ENCODE measurements at places on chromosomes 2 and 18.

GRCh38 chr18:46426021-46426678, 230.9 kb downstream of the LOXHD1 start:
- no peak for DNase-seq

GRCh38 chr2:187550857-187551256, 3.4 kb downstream of the TFPI start:
- DNase-seq = no peak

GRCh38 chr2:145957929-145958328, 1438.0 kb upstream of the ZEB2 start:
- no peak for DNase-seq

DNA sequence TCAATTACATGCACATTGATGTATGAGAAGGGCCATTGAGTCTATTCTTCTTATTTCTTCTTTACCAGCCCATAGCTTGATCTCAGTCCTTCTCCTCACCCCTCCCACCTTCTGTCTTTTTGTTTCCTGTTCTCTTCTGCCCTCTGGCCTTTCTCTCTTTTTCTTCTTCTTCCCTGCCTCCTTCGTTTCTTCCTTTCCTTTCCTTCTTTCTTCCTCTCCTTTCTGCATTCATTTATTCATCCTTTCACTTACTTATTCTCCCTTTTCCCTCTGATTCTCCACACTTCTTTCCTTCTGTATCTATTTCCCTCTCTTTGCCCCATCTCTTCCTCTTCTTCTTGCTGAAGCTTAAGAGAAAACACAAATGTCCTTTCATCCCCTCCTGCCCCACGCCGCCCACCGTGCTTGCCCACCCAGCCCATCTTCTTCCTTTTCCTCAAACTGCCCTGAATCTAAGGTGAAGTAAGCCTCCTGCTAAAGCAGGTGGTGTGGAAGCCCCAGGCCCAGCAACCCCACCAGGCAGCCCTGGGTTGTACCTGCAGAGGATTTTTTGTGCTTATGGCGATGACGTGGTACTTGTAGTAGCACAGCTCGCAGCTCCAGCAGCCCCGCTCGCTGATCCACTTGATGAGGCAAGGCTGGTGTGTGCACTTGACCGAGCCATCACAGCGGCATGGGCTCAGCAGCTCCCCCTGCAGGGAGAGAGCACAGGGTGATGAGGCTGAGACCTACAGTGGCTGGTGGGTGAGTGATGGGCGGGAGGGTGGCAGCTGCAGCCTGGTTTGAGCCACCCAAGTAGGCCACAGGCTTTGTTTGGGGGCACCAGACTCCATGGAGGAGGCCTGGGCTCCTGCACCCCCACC, 89.0 kb downstream of the MARCHF4 start:
- no peak for DNase-seq

- no peak for DNase-seq
These were observed 205.1 kb upstream of the SRD5A2 start for GRCh38 chr2:31785876-31786275.

- no peak for DNase-seq
These were observed 206.8 kb downstream of the CLIP4 start for GRCh38 chr2:29322011-29322410.

All from activated T-helper 1 cell treated with Interleukin-2 at 50 U/mL for 16 hours (primary cell).